ENCODE measurements at places on chromosomes 4 and X. TPM values are rescaled to one million over a fixed set of nuclear protein-coding genes. Genes with fewer than 3 reads are reported as not detected.

The SLC39A8 gene
- total RNA-seq: 23.0 TPM

The PDZD4 gene
- 1.1 TPM for total RNA-seq

The ABLIM2 gene
- total RNA-seq: 0.32 TPM

The CENPI gene
- total RNA-seq: 4.1 TPM

The MGARP gene
- total RNA-seq: 48.2 TPM

The EREG gene
- not detected for total RNA-seq

The AKAP14 gene
- not detected for total RNA-seq

The UGT2A1 gene
- 0.16 TPM for total RNA-seq

The IKBKG gene
- 15.7 TPM for total RNA-seq

The RBMXL3 gene
- not detected for total RNA-seq

Measured in cardiac atrium fibroblast (primary cell).